Panc1 (cell line): ENCODE measurements at places on chromosomes 2 and 18. TPM values are rescaled to one million over a fixed set of nuclear protein-coding genes. Genes with fewer than 3 reads are reported as not detected.

- no peaks in the 10 kb centered on the region for H3K27me3 ChIP-seq
- H3K4me1 ChIP-seq = peaks cover 10% of the 10 kb centered on the region
- peaks cover 4% of the 10 kb centered on the region; the same call in 1 of the 2 replicates for H3K36me3 ChIP-seq
- peak overlapping the region; percentile 95 for H3K4me3 ChIP-seq
- peak; percentile 24 for DNase-seq
Observed at GRCh38 chr2:171432969-171433762, 624 bp downstream of the METTL8 start.

Gene IL37
- total RNA-seq = not detected

Gene HAAO
- total RNA-seq = 0.74 TPM

Gene SLC23A3
- 3.3 TPM for total RNA-seq

Gene DSC1
- total RNA-seq = not detected

- H3K27me3 ChIP-seq = 0 out of 2 replicates have a peak, but pooled peaks cover 4% of the 10 kb centered on the region
- H3K27ac ChIP-seq = no peak overlapping the region
- no peak overlapping the region for H3K4me3 ChIP-seq
- no peak for DNase-seq
Observed at GRCh38 chr2:219331560-219332213, 857 bp downstream of the RESP18 start.
